ENCODE measurements at places on chromosomes 12 and 14.

GRCh38 chr12:80713419-80713818 lies 3.3 kb upstream of the MYF5 start:
- DNase-seq, result no peak

DNA sequence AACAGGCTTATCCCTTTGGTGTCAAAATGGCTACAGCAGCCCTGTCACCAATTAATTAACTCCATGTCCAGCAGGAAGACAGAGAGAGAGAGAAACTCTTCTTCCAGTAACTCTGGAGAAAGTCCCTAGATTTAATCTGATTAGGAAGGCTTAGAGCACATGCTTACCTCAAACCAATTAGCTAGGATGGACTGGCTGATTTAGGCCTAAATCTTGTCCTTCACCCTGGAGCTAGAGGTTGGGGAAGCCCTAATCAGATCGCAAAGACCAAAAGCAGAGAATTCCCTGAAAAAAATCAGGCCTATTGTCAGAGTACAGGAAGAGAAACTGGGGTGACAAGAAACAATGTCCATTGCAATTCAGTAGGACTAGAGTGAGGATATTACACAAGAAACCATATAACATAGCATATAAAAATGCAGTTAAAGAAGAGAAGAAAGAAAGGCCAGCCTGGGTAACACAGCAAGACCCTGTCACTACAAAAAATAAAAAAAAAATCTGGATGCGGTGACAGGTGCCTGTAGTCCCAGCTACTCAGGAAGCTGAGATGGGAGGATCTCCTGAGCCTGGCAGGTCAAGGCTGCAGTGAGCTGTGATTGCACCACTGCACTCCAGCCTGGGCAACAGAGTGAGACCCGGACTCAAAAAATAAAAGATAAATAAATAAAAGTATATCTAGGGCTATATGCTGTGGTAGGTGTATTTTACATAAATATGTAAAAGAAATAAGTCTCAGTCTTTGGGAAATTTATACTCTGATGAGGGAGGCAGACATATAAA lies 34.9 kb upstream of the TUBA1A start:
- DNase-seq, result no peak

- no peak for DNase-seq
These were observed 8.9 kb downstream of the FANCM start for GRCh38 chr14:45144658-45145057.

DNA sequence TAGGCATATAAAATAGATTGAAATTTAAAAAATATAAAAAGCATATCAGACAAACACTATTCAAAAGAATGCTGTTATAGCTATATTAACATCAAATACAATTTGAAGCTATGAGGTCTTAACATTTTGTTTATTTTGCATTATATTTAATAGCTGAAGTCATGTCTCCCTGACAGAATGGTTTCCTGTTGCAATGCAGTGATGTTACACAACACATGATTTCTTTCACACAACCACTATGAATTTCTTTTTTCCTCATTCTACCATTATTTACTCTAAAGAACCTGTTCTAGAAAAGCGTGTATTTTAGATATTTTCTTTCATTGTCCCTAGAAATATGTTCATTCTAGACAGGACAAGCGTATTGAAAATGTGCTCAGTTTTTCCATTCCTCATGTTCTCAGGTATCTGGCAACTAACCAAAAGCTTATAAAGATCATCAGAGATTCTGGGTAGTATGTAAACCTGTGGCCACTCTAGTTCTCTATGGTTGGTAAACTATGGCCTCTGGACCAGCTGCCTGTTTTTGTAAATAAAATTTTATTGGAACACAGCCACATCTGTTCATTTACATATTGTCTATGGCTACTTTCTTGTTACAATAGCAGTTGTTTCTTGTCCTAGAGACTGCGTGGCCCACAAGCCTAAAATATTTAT lies 183.8 kb downstream of the FOXA1 start:
- DNase-seq, result no peak

- DNase-seq, result no peak
These were observed 9.9 kb downstream of the ZNF410 start for GRCh38 chr14:73896521-73896920.

DNA sequence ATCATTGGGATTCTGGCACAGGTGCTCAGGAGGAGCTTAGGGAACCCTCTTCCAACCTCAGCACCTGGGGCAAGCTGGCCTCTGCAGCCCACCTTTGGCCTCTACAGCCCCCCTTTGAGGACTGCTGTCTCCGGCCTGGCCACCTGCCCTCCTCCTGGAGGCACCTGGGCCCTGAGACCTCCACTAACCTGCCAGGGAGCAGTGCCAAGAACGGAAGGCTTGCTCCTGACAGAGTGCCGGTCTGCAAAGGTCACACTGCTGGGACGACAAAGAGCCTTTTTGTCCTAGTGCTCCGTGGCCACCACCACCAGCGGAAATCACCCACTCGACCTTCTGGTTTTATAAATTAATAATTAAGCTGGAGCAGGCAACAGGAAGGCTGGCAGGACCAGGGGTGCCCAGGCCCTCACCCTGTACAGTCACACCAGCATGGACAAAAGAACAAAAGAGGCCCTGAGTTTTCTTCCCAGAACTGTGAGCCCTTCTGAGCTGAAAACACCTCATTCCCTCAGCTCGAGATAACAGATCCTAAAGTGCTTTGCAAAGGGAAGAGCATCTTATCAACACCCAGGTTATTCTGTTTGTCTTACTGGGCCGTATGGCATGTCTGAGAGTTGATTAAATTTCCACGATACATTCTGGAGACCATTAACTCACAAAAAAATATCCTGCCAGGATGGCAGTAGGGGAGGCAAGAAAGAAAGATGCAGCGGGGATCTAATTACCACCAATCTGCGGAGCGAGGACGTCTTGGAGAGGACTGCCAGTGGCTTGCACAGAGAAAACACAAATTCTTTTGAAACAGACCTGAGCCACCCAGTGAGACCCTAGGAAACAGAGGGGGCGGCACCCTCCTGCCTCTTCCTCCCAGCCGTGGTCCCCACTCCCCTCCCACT lies 8.2 kb downstream of the TESC start:
- DNase-seq, result no peak

GRCh38 chr14:93322929-93323599 lies 9.8 kb downstream of the BTBD7 start:
- no peak for DNase-seq

GRCh38 chr12:11763760-11764520 lies 114.5 kb downstream of the ETV6 start:
- no peak for DNase-seq

DNA sequence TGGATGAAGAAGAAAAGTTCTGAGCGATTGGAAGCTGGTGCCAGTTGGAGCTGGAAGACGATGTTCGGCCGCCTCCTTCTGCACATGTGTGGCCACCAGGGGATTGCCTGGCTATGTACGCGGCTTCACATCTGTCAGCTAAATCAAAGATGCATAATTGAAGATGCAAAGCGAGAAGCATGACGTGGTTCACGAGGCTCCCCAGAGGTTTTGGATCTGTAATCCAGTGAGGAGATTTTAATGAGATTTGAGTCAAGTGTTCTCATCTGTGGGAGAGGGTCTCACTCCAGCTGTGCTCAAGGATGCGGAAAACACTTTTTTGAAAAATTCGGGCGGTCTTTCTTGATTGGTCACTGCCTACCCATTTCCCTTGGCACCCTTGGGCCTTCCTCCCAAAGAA lies 94.6 kb downstream of the PAX9 start:
- DNase-seq, result no peak

- DNase-seq, result no peak
These were observed 60.2 kb downstream of the IFT43 start for GRCh38 chr14:76045773-76046172.

- no peak for DNase-seq
These were observed 90.5 kb downstream of the GALNT9 start for GRCh38 chr12:132238884-132239283.

- no peak for DNase-seq
These were observed 179.3 kb downstream of the RAD51B start for GRCh38 chr14:67998834-67999233.

DNA sequence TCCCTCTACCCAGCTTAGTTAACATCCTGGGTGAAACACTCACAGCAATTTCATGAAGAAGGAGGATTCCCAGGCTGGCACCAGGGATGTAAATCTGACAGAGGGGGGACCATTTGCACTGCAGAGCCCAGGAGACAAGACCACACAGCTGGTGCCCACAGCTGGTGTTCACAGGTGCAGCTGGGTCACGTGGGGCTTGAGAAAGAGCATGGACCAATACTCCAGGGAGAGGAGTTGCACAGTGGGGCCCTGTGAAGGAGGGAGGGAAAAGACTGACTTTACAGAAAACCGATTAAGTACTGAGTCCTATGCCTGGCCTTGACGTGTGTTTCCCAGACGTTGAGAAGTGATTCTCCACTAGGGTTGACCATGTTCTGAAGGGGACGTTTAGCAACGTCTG lies 1316.7 kb upstream of the TMEM132C start:
- no peak for DNase-seq

- no peak for DNase-seq
These were observed 75.0 kb downstream of the KICS2 start for GRCh38 chr12:64147011-64147631.

GRCh38 chr12:109469517-109469916 lies 7.6 kb downstream of the KCTD10 start:
- no peak for DNase-seq

DNA sequence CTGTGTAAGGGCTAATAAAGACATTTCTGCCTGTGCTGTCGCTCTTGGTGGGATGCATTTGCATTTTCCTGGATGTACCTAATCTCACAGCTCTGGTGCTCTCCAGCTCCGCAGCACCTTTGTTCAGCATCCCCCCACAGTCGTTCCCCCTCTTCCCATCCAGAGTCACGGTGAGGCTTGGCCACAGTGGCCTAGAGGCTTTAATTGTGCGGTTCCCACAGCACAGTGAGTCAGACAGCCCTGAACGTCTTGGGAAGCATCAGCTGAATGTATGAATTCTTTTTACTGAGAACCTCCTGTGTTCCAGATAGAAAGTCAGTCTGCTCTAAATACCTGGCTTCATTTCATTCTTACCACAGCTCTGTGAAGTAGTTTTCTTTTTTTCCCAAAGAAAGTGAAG lies 28.7 kb downstream of the MLXIP start:
- no peak for DNase-seq

- DNase-seq, result no peak
These were observed 20.2 kb upstream of the A2M start for GRCh38 chr12:9135903-9136310.

GRCh38 chr12:54160769-54161480 lies 27.9 kb downstream of the SMUG1 start:
- DNase-seq, result no peak

GRCh38 chr12:123713398-123713797 lies 1.2 kb downstream of the ATP6V0A2 start:
- DNase-seq, result no peak

- no peak for DNase-seq
These were observed 1.5 kb downstream of the AQP6 start for GRCh38 chr12:49974231-49974675.

GRCh38 chr14:103518422-103519042 lies 4.1 kb downstream of the CKB start:
- no peak for DNase-seq

DNA sequence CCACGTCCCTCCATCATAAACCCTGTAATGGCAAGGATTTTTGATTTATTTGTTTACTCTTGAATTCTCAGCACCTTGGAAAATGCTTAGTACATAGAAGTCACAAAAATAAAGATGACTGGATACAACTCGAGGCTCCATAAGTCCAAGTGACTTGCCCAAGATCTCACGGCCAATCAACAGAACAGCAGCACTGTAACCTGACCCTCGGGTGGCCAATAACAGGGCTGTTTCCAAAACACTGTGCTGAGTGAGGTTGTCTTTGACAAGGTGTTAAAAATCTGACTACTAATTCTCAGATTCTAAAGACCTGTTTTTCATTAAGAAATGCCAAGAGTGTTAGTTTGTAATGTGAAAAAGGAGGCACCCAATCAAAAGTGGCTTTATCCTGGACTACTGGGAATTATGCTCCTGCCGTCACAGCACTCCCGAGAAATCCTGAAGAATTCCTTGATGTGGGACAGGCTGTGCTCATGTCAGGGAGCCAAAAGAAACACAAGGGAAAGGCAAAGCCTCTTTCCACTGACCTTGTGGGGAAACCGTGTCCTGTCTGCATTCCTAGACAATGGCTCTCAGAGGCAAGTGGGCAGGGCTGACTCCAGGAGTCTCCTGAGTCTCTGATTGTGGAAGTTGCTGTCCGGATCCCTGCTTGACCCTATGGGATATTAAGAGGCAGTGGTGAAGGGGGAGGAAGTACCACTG lies 204.7 kb upstream of the PELI2 start:
- DNase-seq, result no peak

DNA sequence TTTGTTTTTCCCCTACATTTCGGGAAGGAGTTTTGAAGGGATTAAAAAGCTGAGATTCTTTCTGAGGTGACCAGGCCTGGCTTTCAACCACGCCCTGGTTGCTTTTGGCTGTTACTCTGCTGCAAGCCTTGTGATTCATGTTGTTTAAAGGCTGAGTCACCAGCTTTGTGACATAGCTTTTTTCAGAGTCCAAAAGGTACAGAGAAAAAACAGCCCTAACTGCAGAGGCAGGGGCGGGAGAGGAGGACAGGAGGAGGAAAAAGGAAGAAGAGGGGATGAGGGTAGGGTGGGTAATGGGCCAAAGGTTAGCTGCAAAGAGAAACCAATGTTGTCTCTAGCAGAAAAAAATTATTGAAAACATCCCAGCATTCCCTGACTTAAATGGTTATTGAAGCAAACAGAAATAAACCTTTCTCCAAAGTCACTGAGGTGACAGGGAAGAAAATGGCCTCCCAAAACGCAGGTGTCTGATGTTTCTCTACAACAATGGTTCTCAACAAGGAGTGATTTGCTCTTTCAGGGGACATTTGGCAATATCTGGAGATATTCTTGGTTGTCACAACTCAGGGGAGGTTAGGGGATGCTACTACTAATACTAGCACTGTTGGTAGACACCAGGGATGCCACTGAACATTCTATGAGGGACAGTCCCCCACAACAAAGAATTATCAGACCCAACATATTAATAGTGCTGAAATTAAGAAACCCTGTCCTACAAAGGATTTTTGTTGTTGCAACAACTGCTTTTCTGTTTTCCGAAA lies 2.1 kb upstream of the UBC start:
- DNase-seq, result no peak

DNA sequence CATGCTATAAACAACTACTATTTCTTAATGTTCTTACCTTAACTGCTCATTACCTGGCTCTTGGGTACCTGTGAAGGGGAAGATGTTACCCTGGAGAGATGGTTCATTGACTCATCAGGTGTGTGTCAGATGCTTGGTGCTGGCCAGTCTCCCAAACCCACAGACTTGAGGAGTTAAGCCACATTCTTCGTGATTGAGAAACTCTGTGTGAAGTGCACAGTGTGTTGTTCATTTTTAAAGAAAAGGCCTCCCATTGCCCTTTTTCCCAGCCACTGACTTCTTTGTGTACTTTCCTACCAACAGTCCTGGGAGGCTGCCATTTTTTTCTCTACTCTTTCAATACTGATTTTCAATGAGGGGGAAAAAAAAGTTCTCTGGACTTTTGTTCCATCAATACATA lies 3.2 kb downstream of the MGST1 start:
- no peak for DNase-seq

Data from NCI-H1048 (cell line).